ENCODE measurements at places on chromosomes 12 and 14.

- DNase-seq, result no peak
Measured at GRCh38 chr12:12770262-12770661, 15.2 kb upstream of the APOLD1 start.

DNA sequence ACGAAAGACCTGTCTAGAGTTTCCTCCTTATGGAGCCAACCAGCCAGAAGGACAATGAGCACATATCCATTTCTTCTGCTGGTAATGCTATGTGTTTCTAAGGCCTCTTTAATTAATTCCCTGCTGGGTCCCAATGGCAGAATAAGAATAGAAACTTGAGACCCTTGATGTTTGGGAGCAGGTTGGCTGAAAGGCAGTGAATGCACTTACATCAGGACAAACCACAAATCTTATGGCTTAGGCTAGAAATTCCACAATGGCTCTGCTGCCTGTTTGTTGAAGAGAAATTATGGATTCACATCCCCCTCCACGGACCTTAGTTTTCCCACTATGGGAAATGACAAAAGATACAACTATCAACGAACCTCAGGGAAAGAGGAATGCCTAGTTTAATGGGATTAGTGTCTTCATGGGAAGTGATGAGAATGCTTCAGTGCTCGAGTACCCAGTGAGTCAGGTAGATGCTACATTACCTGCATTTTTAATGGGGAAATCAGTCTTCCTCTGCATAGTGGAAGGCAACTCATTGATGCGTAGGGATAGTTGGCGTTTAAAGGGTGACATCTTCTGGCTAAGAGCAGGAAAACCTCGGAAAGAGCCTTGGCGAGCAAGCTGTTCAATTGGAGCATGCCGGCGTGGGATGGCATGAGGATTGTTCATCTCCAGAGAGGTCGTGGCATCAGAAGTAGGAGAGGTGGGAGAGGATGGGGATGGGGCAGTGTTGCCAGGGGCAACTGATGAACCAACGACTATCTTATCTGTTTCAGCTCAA lies 46.5 kb downstream of the PAPLN start:
- DNase-seq, result peak; percentile 91

- no peak for DNase-seq
Measured at GRCh38 chr12:45315462-45315861, 99.6 kb downstream of the ANO6 start.

- DNase-seq, result peak; percentile 75
Measured at GRCh38 chr12:75852143-75852542, 179.4 kb downstream of the PHLDA1 start.

GRCh38 chr12:20822415-20822814 lies 11.9 kb downstream of the SLCO1B3 start:
- DNase-seq, result no peak

GRCh38 chr12:26867080-26867479 lies 34.1 kb upstream of the ITPR2 start:
- no peak for DNase-seq

DNA sequence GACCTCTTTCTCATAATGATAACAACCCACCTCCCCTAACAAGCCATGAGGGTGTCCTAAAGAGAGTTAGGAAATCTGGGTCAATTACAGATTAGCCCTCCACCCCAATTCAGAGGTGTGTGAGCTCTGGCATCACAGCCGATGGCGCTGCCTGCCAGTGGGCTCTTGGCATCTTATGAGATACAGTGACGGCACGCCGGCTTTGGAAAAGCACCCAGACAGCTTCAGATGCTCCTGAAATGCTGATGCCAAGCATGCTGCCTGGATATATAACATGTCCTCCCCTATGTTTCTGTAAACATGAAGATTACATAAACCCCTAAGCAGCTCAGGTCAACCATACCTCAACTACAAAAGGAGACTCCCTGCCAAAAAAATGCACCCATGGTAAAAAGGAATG lies 152.6 kb downstream of the TTC7B start:
- DNase-seq, result no peak

DNA sequence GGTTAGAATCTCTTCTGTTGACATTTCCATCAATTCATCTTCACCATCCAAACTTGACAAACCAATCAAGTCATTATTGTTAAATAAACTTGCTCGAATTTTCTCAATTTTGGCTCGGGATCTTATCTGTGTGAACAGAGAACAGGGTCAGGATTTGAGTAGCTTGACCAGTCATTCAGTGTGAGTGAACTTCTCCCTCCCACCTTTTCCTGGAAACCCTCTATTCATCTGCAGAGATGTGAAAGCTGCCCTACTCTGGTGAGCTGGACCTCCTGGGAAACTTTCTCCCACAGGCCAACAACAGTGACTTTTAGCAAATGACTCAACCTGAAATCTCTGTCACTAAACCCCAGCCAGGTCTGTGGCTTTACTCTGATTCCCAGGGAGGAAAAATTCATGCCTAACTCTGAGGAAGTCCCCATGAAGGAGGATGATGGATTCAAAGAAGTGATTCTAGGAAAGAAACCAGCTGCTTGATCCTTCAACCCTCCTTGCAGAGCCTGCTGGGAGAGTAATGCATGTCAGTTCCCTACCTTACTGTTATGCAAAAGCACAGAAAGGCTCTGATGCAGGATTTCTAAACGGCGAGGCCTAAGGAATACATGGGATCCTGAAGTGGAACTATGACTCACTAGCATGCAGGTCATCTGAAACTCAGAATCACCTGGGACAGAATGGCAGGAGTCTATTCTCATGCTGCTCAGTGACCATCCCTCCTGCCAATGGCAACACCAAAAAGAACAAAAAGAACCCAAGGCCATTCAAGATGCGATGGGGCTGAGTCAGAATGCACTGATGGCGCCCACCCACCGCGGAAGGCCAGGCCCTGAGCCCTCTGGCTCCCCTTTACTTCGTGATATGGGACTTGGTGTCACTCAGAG lies 58.0 kb downstream of the TRAFD1 start:
- DNase-seq, result no peak

DNA sequence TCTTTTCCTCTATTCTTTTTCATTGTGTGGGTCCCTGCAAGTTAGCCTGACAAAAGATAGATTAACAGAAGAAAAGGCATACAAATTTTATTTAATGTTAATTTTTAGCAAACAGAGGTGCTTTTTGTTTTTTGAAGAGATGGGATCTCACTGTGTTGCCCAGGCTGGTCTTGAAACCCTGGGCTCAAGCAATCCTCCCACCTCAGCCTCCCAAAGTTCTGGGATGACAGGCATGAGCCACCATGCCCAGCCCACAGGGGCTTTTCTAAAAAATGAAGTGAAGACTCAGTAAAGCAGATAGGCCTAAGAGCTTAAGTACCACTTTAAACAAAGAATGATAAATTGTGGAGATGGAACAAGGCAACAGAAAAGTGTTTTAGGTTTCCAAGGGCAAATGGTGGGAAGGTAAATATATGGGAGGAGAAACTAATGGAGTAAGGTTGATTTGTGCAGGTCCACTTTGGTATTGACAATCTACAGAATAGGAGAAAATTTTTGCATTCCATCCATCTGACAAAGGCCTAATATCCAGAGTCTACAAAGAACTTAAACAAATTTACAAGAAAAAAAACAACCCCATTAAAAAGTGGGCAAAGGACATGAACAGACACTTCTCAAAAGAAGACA lies 18.6 kb upstream of the EEA1 start:
- no peak for DNase-seq

- no peak for DNase-seq
Measured at GRCh38 chr14:72699852-72700257, 194.0 kb downstream of the DPF3 start.

GRCh38 chr12:56518570-56518969 lies 3.0 kb upstream of the RBMS2 start:
- DNase-seq, result no peak

- no peak for DNase-seq
Measured at GRCh38 chr12:58961906-58962305, 41.6 kb upstream of the LRIG3 start.

GRCh38 chr12:114697741-114698565 lies 14.0 kb upstream of the TBX3 start:
- DNase-seq, result no peak

- no peak for DNase-seq
Measured at GRCh38 chr14:63205866-63206265, 1.6 kb downstream of the RHOJ start.

DNA sequence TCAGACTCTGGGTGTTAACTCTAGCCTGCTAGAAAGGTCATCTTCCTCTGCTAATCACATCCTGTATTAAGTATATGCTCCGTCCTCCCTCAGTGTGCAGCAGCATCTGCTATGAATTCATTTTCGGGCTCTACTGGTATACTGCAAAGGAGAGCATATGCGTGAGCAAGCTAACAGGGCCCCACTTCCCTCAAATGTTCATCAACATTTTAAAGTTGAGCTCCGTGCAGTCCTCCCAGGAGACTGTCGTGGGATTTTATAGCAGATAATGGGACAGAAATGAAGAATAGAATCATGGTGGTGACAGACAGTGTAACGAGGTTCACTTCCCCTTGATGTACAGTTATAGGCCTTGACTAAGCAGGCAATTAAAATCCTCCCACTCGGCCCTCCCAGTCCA lies 131.7 kb downstream of the PLXNC1 start:
- no peak for DNase-seq

DNA sequence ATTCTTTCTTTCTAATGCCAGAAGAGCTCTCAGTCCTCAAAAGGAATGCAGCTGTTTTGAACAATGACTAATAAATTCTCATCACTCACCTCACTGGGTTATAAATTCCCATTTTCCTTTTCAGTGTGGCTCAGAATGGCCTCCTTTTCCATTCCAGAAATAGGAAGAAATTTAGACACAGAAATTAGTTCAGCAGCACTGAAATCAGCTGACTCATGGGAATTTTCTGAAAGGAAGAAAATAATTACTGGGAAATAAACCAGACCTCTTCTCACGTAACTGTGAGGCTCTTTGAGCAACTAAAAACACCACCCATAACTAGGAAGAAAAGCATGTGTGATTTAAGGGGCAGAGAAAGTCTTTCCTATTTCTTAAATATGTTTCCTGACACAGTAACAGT lies 23.8 kb downstream of the CD163 start:
- no peak for DNase-seq

- no peak for DNase-seq
Measured at GRCh38 chr12:53239643-53240258, 7.7 kb upstream of the RARG start.

- DNase-seq, result no peak
Measured at GRCh38 chr12:19242581-19242980, 113.0 kb downstream of the PLEKHA5 start.

- DNase-seq, result no peak
Measured at GRCh38 chr12:6315184-6315583, 4.7 kb downstream of the PLEKHG6 start.
